ENCODE measurements at places on chromosomes 2 and 18.

DNA sequence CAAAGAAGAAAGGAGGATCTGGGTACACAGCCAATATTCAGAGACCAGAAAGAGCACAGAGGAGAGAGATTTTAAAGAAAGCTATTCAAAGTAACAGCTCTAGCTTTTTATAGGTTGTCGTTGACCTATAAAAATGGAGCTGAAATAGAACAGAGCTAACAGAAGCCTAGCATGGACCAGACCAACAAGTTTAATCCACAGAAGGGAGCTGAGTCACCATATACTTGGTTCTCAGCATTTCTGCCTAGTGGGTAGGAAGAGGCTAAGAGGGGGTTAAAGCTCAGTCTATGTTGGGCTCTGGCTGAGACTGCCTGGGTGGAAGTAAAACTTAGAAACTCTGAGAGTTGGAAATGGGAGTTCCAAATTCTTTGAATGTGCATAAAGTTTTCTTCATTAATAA lies 678.0 kb upstream of the CDH2 start:
- DNase-seq, result no peak

GRCh38 chr2:112317303-112318158 lies 42.1 kb downstream of the ZC3H6 start:
- no peak for DNase-seq

DNA sequence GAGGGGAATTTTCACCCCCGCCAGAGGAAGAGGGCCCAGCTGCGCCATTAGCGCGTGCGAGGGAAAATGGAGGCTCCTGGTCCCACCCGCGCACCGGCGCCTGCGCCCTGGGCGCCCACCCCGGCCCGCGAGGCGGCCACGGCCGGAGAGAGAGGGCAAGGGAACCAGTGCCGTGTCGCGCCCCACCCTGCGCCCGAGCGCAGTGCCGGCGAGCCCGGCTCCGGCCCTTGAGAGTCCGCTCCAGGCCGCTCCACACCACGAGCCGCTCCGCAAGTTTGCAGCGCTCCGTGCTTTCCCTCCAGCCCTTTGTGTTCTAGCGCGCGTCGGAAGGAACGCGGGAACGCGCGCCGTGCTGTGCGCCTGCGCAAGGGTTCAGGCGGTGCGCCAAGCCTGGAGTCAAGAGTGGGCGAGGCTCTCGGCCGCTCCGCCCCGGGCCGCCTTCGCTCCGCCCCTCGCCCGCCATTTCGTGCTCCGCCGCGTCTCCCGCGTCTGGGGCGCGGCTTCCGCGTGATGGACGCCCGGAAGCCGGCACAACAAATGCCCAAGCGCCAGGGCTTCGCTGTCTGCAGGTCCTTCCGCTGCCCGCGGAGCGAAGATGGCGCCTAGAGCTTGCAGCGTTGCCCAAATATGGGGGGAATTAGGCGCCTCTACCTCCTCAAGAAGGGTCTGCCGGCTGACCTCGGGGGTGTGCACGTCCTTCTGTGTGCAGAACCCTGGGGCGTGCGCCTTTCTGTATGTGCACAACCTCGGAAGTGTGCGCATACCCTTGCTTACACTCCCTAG lies 46.1 kb upstream of the PTMA start:
- peak; percentile 85 for DNase-seq

DNA sequence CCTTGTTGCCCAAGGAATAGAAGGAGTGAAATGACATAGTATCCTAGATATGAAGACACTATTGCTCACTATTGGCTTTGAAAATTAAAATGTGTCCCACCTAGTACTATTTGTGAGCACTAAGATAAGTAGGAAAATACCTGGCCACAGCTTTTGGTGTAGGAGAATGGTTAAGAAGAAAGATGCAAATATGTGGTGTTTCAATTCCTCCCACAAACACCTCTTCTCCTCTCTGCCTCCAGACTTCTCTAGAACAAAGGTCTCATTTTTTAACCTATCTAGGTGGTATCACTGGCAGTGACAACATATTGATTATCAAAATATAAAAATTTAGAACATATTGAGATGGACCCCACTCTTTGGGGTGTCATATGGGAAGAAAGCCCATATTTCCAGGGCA lies 929.9 kb upstream of the FANCL start:
- DNase-seq, result no peak

- DNase-seq, result no peak
These were observed 766.2 kb upstream of the TMEFF2 start for GRCh38 chr2:192960945-192961344.

- no peak for DNase-seq
These were observed 65.4 kb upstream of the DNAJC10 start for GRCh38 chr2:182650704-182651103.

DNA sequence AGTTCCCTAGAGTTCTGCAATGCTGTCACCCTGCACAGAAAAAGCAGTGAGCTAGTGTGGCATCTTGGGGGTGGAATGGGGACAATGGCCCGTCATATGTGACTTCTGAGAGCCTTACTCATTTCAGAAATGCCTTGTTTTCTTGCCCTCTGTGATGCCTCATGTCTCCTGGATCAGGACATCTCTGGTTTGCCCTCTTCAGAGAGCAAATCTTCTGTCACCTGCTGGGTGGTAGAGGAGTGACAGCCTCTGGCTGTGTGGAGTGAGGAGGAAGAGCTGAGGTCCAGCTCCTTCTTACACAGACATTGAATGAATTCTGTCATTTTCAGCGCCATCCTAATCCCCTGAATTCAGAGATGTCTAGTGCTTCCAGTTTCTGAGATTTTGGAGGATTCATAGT lies 55.6 kb upstream of the PHLPP1 start:
- DNase-seq, result no peak

DNA sequence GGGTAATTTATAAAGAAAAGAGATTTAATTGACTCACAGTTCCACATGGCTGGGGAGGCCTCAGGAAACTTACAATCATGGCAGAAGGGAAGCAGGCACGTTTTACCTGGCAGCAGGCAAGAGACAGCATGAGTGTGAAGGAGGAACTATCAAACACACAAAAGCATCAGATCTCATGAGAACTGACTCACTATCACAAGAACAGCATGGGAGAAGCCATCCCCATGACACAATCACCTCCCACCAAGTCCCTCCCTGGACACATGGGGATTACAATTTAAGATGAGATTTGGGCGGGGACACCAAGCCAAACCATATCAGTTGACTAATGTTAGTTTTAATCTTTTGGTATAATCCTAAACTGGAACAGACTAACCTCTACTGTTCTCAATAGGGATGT lies 49.1 kb upstream of the CPO start:
- no peak for DNase-seq

- no peak for DNase-seq
These were observed 57.5 kb downstream of the AP1S3 start for GRCh38 chr2:223779877-223780276.

DNA sequence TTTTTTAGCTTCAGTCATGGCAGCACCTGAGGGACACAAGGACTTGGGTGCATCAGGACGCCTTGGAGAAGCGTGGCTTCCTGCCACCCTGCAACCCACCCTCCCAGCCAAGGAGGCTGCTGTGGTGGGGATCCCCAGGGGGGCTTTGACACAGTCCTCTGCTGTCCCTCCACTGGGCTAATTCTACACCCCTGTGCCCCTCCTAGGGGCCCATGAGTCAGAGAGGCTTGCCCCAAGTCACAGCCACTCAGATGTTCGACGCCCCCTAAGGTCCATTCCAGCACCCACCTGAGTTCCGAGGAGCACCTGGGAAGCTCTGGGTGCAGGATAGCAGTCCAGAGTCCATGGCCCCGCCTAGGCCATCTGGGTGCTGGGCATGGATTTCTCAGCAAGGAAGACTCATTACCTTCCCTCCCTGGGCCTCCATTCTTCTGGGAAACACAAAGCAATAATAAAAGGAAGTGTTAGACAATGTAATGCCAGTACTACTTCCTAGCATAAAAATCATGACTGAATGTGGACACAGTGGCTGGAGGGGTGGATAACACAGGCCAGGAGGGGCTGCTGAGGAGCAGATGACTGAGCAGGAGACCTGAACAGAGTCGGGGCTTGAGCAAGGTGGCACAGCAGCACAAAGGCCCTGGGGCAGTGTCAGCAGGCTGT lies 3.7 kb downstream of the ALPG start:
- no peak for DNase-seq

DNA sequence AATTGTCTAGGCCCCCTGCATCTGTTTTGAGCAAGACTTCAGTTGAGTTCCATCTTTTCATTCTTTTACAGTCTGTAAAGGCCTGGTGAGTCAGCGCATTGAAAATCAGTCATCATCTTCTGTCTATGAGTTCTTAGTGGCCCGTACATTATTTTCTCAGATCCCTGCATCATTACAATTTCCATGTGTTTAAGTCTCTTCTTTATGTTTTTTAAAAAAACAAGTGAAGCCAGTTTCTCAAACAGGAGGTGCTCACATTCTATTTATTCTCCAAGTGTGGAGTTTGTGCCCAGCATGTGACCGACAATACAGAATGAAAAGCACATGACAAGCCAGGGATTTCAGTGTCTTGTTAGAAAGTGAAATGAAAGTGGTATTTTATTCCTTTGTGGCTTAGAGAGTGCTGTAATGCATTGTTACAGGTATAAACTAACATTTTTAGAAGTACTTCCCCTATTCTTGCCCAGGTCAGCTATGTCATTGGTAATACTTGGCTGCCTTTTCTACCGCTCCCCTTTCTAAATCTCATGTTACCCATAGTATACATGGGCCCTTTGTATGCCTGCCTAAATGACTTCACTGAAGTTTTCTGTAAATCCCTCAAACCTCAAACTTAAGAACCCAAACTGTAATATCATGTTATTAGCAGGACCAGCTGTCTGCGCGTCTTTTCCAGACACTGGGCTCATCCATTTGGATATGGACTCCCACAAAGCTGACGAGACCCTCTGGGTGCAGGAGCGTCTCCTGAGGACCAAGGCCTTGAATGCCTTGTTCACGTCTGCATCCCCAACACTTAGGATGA lies 67.6 kb downstream of the FEZ2 start:
- DNase-seq, result no peak

DNA sequence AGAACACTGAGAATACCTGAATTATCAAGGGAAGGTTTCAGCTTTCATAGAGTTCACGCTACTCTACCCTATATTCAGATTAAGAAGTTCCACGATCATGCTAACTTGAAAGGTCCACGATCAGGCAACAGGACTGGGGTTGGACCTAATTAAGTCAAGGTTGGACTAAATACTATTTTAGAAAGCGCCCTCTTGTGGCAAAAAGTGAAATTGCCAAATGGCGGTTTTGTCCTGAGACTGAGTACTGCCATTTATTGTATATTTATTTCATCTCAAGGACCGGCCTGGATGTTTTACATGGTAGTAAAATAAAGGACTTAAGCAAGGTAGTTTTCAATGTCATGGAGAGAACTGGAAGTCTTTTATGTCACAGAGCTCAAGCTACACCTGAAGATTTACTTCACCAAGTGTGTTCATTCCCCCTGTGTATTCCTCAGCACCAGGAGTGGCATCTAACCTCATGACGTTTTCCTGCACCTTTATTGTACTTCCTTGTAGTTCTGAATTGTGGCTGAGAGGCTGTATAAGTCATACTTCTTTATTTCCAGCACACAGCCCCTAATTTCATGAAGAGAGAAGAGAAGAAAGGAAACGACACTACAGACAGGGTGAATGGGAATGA lies 56.8 kb downstream of the SRD5A2 start:
- peak; percentile 2 for DNase-seq

DNA sequence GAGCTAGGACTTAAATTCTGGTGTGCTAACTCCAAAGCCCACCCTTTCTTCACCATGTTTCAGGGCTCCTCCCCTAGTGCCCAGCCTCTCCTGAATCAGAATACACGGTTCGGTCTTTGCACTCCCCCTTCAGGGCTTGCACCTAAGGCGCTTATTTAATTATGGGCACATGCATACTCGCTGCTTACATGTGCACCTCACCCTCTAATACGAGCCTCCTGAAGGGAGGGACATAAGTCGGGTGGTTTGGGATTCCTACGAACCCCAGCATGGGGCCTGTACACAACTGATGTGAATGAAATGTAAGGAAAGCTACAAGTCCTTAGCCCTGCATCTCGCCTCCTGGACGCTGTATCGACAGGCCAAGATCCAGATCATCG lies 435 bp downstream of the IFT172 start:
- no peak for DNase-seq

- DNase-seq, result no peak
These were observed 68.1 kb downstream of the DNER start for GRCh38 chr2:229646186-229646723.

- DNase-seq, result no peak
These were observed 101.2 kb downstream of the KCNS3 start for GRCh38 chr2:17979707-17980106.

DNA sequence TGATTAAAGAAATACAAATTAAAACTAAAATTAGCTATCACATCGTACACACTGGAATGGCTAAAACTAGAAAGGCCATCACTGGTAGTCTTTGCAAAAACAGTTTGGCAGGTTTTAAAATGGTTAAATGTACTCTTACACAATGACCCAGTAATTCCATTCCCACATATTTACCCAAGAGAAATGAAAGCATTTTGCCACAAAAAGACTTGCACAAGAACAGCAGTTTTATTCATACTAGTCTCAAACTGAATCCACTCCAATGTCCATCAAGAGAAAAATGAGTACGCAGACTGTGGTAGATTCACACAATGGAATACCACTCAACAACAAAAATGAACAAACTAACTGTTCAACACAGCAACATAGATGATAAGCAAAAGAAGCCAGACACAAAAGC lies 29.1 kb downstream of the SP140L start:
- no peak for DNase-seq
